CD4-positive, alpha-beta memory T cell (primary cell): ENCODE measurements at places on chromosomes 5 and 9. TPM values are rescaled to one million over a fixed set of nuclear protein-coding genes. Genes with fewer than 3 reads are reported as not detected.

Gene SLC25A2
- 0.91 TPM for total RNA-seq

Gene SIMC1
- total RNA-seq: 27.3 TPM

DNA sequence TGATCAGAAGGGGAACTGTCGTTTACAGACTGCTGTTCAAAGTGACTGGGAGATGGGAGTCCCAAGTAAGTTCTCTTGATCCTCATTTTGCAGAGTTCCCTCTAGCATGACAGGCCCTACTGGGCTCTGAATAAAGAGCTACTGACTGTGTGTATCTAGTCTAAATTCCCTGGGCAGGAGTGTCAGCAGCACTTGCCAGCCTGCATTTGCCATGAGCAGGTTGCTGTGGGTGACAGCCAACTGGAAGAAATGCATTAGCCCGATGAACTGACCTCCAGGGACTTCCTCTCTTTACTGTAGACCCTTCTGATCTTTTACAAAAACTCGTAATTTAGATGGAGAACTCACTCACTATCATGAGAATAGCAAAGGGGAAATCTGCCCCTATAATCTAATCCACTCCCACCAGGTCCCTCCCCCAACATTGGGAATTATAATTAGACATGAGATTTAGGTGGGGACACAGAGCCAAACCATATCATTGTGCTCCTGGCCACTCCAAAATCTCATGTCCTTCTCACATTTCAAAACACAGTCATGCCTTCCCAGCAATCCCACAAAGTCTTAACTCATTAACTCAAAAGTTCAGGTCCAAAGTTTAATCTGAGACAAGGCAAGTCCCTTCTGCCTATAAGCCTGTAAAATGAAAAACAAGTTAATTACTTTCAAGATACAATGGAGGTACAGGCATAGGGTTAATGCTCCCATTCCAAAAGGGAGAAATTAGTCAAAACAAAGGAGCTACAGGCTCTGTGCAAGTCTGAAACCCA lies 78.9 kb upstream of the CXCL14 start:
- no peak for DNase-seq
- H3K4me3 ChIP-seq: no peak overlapping the region
- H3K27ac ChIP-seq: no peak overlapping the region
- H3K4me1 ChIP-seq: no peaks in the 10 kb centered on the region

Gene SPINK6
- not detected for total RNA-seq

Gene GRM6
- total RNA-seq: not detected

DNA sequence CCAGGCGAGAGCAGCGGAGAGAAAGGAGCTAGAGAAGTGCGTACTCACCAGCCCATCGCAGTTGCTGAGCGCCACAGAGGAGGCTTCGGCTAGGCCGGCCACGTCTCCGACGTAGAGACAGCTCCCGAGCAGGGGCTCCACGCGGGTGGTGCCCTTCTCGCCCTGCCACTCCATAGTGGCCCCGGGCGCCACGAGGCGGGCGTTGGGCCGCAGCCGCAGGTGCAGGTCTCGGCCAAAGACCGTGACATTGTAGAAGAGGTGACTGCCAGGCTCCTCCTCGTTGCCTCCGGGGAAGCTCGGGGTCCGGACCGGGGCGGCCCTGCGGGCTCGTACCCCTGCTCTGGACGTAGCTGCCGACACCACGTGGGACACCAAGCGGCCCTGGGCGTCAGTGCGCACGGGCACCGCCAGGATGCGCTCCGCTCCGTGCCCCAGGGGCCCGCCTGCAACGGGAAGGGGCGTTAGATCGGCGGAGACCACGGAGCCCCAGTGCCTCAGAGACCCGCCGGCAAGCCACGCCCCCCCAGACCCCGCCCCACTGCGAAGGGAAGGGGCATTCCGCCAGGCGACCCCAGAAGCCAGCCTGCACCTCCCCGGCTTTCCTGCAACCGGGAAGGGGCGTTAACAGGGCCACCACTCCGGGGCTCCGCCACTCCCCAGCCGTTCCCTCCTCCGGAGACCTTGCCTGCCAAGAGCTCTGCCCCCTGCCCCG lies 1.4 kb downstream of the ADAMTS2 start:
- no peak overlapping the region for H3K27ac ChIP-seq
- peaks cover 10% of the 10 kb centered on the region for H3K27me3 ChIP-seq

DNA sequence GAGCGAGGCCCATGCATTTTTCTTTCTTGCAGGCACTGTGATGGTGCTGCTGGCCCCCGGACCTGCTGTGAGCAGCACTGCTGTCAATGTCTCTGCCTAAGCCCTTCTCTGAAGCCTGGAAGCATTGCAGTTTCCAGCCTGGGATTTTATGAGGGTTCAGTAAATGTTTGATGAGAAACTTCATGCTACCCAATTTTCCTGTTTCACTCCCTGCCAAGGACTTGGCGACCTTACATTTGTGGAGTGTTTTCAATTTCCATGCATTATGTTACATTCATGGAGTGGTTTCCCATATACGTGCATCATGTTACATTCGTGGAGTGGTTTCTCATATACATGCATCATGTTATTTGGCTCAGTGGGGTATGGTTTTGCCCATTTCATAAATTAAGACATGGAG lies 90.7 kb upstream of the PTCH1 start:
- H3K36me3 ChIP-seq: no peaks in the 10 kb centered on the region
- no peaks in the 10 kb centered on the region for H3K4me1 ChIP-seq
- H3K4me3 ChIP-seq: no peak overlapping the region

Gene ARRDC3
- 130 TPM for total RNA-seq

Gene GLE1
- 32.2 TPM for total RNA-seq

Gene HSPA4
- 55.9 TPM for total RNA-seq

Gene NTRK2
- total RNA-seq: 0.12 TPM

DNA sequence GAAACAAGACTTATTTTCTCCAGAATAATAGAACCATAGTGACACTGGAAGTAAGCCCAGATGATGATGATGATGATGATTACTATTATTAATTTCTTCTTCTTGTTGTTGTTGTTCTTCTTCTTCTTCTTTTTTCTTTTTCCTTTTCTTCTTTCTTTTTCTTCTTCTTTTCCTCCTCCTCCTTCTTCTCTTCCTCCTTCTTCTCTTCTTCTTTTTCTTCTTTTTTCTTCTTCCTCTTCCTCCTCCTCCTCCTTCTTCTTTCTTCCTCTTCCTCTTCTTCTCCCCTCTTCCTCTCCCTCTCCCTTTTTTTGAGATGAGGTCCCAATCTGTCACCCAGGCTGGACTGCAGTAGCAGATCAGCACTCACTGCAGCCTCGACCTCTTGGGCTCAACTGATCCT lies 40.5 kb upstream of the RUFY1 start:
- no peaks in the 10 kb centered on the region for H3K36me3 ChIP-seq
- DNase-seq: no peak
- H3K27me3 ChIP-seq: no peaks in the 10 kb centered on the region
- no peaks in the 10 kb centered on the region for H3K4me1 ChIP-seq
- H3K4me3 ChIP-seq: no peak overlapping the region

Gene GHR
- total RNA-seq: not detected

GRCh38 chr5:98933445-98934072 lies 4.8 kb upstream of the CHD1 start:
- H3K27ac ChIP-seq: peak overlapping the region; percentile 76
- peaks cover 64% of the 10 kb centered on the region for H3K4me1 ChIP-seq
- DNase-seq: peak; percentile 71
- H3K4me3 ChIP-seq: no peak overlapping the region
- no peaks in the 10 kb centered on the region for H3K36me3 ChIP-seq

DNA sequence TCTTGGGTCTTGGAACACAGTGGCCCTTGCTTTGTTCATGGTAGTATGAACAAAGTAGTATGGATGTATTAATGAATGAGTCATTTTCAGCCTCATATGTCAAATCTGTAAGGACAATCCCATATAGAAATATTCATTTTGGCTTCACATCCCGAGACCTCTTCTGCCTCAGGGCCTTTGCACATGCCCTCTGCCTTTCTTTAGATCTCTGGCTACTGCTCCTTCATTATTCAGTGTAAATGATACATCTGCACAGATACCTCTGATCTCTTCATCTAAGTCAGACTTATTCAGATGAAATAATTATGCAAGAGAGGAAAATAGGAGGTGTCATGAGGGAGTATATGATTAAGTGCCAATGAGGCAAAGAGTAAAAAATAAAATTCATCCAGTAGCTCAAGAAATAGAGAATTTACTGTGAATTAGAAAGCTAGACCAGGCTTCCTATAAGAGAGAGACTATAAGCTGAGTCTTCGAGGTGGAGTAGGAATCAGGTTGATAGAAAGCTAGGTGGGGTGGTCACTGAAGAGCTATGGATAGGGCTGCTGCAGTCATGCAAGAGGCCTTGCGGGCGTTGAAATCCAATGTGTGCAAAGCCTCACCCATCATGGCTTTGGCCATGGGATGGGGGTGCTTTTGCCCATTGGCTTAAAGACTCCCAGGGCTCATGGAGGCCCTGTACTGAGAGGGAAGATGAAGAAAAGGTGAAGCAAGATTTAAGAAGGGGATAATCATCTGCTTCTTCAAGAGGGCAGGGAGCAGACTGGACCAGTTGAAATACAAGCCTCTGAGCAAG lies 3.7 kb upstream of the TTLL11 start:
- no peak overlapping the region for H3K4me3 ChIP-seq

DNA sequence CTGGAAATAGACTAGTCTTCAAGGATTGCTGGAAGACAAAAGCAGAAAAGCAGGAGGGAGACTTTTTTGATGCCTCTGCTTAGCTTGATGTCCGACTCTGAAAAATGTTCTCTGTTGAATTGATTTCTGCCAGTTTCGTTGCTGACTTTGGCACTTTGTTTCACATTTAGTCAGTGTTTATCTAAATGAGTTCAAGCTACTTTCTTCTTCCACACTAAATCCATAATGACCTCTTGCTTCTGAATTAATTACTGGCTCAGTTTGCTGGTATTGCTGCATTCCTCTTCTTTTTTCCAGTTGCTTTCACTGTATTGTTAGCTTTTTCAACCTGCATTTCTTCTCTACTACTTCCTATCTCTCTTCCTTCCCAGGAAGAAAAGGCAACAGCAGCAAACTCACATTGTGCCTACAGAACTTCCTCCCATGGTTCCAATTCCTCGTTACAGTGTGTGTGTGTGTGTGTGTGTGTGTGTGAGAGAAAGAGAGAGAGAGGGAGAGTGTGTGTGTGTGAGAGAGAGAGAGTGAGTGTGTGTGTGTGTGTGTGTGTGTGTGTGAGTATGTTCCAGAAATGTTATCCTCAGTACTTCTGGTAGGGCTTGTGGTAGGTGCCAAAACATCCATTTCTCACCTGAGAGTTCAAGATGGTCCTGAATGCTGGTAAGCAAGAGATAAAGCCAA lies 234.8 kb downstream of the CSNK1G3 start:
- H3K36me3 ChIP-seq: no peaks in the 10 kb centered on the region
- no peaks in the 10 kb centered on the region for H3K4me1 ChIP-seq
- H3K4me3 ChIP-seq: no peak overlapping the region
- H3K27me3 ChIP-seq: no peaks in the 10 kb centered on the region
- DNase-seq: no peak
- no peak overlapping the region for H3K27ac ChIP-seq

DNA sequence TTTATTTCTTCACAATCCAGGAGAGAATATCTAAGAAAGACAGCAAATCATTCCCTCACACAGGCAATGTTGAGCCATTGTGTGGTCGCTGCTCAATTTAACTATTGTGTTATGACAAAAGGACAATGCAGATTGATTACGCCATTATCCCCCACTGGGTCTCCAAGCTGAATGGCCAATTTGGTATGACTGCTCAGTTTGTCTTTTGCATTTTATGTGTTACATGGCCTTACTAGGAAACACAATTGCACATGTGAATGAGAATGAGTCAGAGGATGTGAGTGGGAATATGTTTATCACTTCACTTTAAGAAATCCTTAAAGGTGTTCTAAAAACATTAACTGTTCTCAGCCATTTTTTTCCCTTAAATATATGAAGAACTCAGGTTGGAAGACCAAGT lies 108.3 kb downstream of the FAM174A start:
- no peak for DNase-seq
- H3K27ac ChIP-seq: no peak overlapping the region
- no peaks in the 10 kb centered on the region for H3K27me3 ChIP-seq
- H3K36me3 ChIP-seq: no peaks in the 10 kb centered on the region

DNA sequence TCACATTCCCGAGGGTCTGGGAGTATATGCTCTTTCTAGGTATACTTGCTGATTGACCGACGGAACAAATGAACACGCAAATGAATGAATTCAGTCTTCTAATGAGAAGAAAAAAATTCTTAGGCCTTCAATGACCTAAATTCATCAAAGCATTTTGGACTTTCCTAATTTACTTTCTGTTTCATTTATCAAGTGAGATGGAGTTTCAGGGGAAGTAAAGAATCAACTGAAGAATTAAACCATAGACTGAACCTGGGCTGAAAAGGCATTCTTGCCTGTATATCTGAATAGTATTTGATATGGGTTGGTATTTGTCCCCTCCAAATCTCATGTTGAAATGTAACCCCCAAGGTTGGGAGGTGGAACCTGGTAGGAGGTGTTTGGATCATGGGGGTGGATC lies 64.1 kb downstream of the ZFAND5 start:
- H3K4me1 ChIP-seq: peaks cover 30% of the 10 kb centered on the region
- H3K27ac ChIP-seq: no peak overlapping the region

GRCh38 chr5:55151923-55152842 lies 7.8 kb upstream of the GPX8 start:
- DNase-seq: no peak
- no peak overlapping the region for H3K27ac ChIP-seq
- H3K27me3 ChIP-seq: no peaks in the 10 kb centered on the region
- H3K36me3 ChIP-seq: no peaks in the 10 kb centered on the region
- H3K4me3 ChIP-seq: no peak overlapping the region

DNA sequence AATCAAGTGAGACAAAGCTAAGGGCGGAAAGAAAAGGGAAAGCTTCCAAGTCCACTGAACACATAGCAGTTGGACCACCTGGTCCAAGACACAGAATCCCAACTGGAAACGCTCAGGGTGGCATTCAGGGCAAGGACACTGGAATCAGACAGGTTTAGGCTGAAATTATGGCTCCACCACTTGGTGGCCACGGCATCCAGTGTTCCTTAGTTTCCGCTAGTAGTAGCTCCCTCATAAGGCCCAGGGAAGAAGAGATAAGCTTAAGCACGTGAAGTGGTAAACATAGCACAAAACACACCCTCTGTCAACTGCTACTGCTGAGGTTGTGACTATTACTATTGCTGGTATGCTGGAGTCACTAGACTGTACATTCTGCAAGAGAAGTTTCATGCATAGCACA lies 209.4 kb downstream of the GLIS3 start:
- no peaks in the 10 kb centered on the region for H3K36me3 ChIP-seq
- H3K27me3 ChIP-seq: no peaks in the 10 kb centered on the region
- no peaks in the 10 kb centered on the region for H3K4me1 ChIP-seq
- no peak overlapping the region for H3K27ac ChIP-seq

Gene CD72
- 6.5 TPM for total RNA-seq

Gene FRMPD1
- not detected for total RNA-seq

- H3K4me1 ChIP-seq: peaks cover 30% of the 10 kb centered on the region
- H3K4me3 ChIP-seq: no peak overlapping the region
- peak overlapping the region; percentile 77 for H3K27ac ChIP-seq
- no peak for DNase-seq
- peaks cover 29% of the 10 kb centered on the region for H3K36me3 ChIP-seq
- no peaks in the 10 kb centered on the region for H3K27me3 ChIP-seq
Measured at GRCh38 chr5:140546851-140547507, 483 bp upstream of the EIF4EBP3 start.

- no peaks in the 10 kb centered on the region for H3K4me1 ChIP-seq
- DNase-seq: no peak
- H3K27me3 ChIP-seq: no peaks in the 10 kb centered on the region
- no peak overlapping the region for H3K4me3 ChIP-seq
Measured at GRCh38 chr9:117444501-117444900, 29.6 kb upstream of the ASTN2 start.

Gene HEMGN
- 1.6 TPM for total RNA-seq

Gene PCDHGB2
- 0.64 TPM for total RNA-seq
